Suprapubic skin (tissue), 4 donors: ENCODE measurements at places on chromosomes 1 and 21.

GRCh38 chr1:226449823-226450222 is 41.9 kb upstream of the PARP1 start:
- DNase-seq = no peak

- peak; percentile 83 for DNase-seq
Measured at GRCh38 chr1:22641906-22642636, 1.4 kb upstream of the C1QC start.

DNA sequence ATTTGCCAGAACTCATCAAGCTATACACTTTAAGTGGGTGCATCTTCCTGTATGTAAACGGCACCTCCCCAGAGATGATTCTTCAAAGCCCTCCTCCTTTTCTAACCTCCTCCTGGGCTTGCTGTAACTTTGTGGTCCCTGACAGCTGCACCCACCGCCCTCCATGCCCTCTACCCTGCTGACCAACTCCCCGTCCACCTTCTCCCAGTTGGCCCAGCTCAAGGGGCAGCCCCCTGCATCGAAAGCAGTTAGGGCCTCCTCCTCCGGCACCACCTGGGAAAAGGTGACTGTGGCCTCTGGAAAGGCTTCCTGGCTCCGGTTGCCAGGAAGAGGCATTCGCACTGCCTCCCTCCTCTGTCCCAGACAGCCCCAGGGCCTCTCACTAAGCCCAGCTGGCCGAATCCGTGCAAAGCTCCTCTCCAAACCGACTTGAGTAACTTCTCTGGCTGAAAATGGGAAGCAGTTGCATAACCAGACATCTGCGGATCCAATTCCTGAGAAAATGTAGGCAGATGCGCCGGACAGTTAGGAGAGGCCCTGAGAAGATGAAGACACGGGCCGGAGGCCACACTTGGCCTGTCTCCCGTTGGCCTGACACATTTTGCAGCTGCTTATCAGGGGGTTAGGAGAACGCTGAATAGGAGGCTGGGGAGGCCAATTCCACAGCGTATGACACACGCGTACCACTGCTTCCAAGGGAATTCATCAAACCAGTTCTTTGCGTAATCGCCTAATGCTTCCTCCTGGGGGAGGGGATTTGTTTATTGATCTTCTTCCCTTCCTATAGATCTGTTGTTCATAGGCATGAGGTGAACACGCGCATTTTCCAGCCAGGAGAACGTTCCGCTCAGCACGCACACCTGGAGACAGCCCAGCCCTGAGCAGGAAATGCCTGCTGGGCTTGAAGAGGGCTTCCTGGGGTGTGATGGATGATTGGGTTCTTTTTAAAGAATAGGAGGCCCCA is 48.7 kb upstream of the COL6A2 start:
- peak; percentile 93 for DNase-seq

- no peak for DNase-seq
Measured at GRCh38 chr1:81004011-81004410, 796.7 kb upstream of the ADGRL2 start.

- no peak for DNase-seq
Measured at GRCh38 chr1:227391879-227392278, 73.6 kb upstream of the CDC42BPA start.
